ENCODE measurements at places on chromosomes 3 and 15. TPM values are rescaled to one million over a fixed set of nuclear protein-coding genes. Genes with fewer than 3 reads are reported as not detected.

CPNE9 gene
- not detected for total RNA-seq

FILIP1L gene
- under 0.01 TPM for total RNA-seq

GOLGA8S gene
- 0.48 TPM for total RNA-seq

TMEM207 gene
- not detected for total RNA-seq

GRCh38 chr15:24955531-24955921 is 739 bp downstream of the SNRPN start:
- no peak for DNase-seq

GRCh38 chr3:146594843-146595482 is 10.2 kb downstream of the PLSCR5 start:
- DNase-seq = peak; percentile 16

DNA sequence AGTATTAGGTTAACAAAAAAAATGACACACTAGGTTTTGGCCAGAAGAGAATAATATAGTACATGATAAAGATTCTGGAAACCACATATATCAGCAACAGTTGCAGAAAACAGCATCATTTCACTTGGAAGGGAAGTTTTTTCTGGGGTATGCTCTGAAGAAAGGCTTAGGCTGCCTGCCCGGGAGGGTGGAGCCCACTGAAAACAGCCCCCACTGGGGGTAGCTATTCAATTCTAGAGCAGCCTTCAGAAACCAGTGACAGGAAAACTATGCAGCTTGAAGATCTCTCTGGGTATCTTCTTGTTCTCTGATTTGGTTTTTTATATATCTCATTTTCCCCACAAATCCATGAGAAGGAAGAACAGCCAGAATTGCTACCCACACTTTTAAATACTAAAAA is 43.2 kb downstream of the ZMAT3 start:
- DNase-seq = no peak

- DNase-seq = peak; percentile 65
These were observed 12.2 kb downstream of the ZNF774 start for GRCh38 chr15:90364251-90364650.

DNA sequence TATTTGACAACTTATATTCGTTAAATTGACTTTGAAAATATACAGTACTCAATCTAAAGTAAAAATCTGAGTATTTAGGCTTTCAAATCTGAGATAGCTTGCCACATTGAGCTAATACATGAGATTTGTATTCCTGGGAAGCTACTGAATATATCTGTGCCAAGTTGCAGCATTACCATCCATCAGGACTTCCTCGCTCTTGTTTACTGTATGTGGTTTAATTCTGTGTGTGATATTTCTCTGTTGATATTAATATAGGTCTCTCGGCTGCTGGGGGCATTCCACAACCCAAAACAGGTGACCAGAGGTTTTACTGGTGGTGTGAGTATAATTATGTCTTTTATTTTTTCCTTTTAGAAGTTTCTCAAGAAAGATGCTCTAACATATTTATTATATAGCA is 5.8 kb downstream of the IDH3A start:
- no peak for DNase-seq

DNA sequence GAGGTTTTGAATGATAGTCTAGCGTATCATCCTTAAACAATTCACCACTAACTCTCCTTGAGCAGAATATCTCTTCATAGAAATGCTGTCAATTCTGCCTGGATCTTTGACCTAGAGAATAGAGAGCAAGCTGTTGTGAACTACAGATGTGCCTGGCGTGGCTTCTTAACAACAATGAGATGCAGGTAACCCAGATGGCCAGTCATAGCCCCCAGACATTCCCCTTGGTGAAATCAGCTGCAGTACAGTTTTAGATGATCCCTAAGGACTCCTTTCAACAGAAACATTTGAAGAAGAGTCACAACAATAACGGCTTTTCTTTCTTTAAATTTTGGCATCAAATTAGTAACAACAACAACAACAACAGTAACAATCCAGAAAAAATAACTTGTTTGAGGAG is 1041.3 kb downstream of the ROBO1 start:
- no peak for DNase-seq

- peak; percentile 31 for DNase-seq
These were observed 799 bp downstream of the SERF2 start for GRCh38 chr15:43792761-43793476.

GRCh38 chr3:101703169-101703568 is 16.7 kb upstream of the RPL24 start:
- no peak for DNase-seq
